ENCODE measurements at places on chromosomes 6 and 20.

DNA sequence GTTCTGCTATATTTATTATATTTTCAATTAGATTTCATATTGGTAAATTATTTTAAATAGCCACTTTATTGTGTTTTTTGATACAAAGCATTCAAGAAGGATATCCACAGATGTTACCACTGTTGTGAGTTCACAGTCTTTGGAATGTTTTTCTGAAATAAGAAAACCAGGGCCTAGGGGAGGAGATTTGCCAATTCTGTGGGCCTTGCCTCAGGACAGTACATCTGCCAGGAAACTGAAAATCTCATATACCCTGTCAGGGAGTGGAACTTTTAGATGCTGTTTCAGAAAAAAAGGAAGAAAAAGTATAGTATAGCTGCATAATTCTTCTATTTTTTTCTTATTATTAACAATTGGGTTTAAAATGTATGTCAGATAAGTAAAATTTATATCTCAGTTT is 995.9 kb upstream of the ADGRB3 start:
- DNase-seq: no peak

GRCh38 chr20:434221-434620 is 26.1 kb downstream of the RBCK1 start:
- no peak for DNase-seq

DNA sequence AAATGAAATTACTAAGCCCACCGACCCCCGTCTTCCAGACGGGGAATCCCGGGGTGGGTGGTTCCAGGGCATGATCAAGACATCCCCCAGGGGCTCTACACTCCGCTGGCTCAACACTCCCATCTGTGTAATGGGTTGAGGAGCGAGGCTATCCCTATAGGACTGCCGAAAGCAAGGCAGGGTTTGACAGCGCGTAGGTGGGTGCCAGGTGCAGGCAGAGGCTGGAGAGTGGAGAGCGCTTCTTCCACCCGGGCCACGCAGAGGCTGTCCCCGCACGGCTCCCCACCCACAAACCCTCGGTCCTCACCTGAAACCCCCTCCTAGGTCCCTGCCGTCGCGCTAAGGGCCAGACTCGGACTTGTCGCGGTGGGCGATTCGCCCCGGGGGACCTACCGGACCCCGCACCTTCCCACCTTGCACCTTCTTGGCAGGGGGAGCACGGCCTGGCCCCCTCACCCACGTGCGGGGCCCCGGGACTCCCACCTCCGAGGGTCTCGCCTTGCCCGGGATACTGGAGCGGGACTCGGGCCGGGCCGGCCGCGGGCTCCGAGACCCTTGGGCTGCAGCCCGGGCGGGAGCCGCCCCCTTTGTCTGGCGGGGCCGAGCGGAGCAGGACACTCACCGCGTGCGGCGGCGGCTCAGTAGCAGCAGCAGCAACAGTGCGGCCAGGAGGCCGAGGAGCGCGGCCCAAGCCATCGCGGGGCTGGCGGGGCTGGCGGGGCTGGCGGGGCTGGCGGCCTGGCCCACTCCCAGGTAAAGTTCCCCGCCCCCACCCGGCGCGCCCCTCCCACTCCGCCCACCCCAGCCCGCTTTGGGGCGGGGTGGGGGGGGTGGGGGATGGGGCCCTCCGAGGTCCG is at the start of gene PTGIS:
PTGIS (minus strand) TSS at position 717 of the 857 bp plus-strand sequence; CDS start at position 696, 21 bp downstream.
- no peak for DNase-seq

- no peak for DNase-seq
These were observed 1.3 kb downstream of the NOTCH4 start for GRCh38 chr6:32222333-32223230.

DNA sequence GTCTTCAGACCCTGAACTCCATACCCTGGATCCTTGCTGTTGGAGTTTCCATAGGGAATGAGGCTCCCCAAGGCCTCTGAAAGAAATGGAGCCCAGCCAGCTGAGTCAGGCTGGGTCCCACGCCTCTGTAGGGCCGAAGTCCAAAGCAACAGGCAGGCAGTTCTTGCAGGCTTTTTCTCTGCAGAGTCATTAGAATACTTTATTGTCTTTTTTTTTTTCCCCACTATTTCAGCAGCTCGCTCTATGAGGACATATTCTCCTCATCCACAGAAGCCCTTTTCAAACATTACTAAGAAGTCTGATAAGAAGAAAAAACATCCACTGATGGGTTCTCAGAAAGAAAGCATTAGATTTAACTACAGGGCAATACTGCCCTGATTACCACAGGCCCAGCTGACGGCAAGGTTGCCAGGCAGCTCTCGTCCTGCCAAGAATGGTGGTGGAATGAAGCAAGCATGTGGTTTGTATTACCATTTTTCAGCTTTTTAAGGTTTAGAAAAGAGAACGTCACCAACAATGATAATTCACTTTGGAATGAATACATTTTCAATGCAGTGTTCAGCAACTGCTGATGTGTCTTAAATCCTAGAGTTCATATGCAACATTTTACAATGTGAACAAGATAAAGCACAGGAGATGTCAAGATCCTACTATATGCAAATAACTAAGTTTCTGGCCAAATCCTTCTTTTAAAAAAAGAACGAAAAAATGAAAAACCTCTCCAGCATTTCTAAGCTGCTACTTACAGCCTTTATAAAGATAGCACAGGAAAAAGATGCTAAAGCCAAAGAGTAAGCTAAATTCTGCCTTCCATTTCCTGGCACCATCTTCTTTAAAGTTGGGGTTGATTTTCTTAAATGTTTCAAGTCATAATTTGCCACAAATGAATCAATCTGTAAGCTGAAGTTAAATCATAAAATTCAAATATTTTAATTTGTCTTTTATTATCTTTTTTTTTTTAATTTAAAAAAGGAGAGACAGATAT is 223.6 kb upstream of the CITED2 start:
- peak; percentile 63 for DNase-seq

DNA sequence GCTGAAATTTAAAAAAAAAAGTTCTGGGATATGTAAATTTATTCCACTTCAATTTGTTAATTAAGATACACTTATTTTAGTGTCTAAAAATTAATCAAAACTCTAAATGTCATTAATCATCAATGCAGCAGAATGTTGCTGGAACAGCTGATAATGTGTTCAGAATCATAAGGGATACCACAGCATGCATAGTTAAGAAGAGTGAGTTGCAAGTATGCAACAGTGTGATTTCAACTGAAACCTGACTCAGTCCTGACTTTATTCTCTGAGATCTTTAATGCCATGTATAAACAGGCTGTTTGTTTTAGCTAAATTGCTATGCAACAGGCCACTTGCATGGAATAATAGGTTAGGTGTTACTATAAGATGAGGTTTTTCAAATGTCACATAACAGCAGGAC is 1.4 kb downstream of the GRIK2 start:
- no peak for DNase-seq

DNA sequence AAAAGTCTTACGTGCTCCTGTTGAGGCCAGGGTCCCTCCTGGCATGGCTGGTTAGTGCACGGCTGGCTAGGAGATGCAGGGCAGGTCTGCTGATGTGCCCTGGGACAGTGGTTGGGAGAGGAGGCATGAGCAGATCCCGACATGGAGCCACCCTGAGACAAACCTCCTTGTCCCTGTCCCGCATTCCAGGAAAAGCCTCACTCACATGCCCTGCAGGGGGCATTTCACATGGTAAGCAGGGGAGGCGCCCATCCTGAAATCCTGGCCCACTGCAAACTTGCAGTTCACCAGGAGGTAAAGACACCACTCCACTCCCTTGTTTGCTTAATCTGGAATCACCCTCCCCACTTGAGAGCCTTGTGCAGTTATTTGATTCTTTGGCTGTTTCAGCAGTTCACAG is 116.7 kb upstream of the SLC24A3 start:
- no peak for DNase-seq

DNA sequence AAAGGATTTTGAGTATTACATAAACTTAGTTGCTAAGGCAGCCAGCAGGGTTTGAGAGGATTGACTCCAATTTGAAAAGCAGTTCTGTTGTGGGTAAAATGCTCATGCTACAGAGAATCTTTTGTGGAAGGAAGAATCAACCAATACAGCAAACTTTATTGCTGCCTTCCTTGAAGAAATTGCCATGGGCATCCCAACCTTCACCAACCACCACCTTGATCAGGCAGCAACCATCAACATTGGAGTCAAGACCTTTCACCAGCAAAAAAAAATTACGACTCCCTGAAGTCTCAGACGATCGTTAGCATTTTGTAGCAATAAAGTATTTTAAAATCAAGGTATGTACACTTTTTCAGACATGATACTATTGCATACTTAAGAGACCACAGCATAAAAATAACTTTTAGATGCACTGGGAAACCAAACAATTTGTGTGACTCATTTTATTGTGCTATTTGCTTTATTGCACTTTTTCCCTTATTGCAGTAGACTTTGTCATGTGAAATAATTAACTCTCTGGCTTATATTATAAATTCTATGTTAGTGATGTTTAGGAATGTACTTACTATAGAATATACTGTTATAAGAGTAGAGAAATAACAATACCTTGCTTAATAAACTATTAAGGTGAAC is 390.8 kb downstream of the CDKAL1 start:
- DNase-seq: peak; percentile 18

DNA sequence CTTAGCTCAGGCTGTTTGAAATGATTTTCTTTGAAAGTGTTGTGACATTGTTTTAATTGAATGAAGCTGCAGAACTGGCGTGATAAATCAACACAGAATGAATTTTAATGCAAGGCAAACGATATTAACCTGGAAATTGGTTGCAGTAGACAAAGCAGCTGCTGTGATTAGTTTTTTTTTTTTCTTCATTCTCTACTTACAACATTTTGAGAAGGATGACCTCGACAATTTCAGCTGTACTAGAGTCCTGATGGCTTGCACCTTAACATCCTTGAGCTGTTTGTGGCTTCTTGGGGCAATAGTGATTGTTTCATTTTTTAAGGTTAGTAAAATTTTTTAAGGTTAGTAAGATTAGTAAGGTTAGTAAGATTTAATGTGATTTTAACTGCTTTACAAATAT is 54.2 kb downstream of the QKI start:
- no peak for DNase-seq

DNA sequence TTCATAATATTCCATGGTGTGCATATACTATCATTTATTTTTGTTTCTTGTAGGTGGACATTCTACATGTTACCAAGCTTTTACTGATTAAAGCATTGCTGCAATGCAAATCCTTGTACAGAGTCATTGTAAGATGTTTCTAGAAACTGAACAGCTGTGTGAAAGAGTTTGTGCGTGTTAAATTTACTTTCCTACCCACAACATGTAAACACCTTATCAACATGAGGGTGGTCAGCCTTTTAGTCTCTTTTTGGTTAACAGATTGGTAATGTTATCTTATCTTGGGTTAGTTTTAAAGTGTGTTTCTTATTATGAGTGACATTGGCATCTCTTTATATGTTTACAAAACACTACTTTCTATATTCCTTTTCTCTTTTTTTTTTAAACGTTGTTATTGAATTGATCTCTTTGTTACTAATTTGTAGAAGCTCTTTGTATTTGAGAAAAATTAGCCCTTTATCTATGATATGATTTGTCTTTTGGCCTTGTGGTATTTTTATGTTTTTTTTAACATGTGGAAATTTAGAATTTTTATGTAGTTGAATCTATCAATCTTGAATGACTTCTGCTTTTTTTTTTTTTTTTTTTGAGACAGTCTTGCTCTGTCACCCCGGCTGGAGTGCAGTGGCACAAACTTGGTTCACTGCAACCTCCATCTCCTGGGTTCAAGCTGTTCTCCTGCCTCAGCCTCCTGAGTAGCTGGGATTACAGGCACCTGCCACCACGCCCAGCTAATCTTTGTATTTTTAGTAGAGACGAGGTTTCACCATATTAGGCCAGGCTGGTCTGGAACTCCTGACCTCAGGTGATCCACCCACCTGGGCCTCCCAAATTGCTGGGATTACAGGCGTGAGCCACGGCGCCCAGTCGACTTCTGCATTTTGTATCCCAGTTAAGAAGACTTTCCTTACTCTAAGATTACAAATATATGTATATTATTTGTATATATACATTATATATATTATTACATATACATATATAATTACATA is 112.1 kb downstream of the TCP11 start:
- no peak for DNase-seq

- peak; percentile 9 for DNase-seq
These were observed 122.3 kb downstream of the QKI start for GRCh38 chr6:163536770-163537169.

DNA sequence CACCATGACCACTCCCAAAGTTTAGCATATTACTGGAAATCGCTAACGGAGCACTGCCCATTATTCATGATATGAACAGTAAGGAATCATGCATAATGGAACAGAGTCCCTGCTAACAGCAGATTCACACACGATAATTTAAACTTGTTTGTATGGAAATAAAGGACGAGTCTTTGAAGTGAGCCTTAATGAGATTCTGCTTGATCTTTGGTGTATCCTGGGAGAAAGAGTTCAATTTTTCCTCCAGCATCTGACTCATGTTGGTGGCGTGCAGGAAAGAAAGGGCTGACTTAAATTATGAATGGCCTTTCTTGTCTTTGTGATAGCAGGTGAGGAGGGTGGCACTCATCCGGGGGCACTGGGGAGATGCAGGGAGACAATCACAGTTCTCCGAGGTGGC is 194.6 kb downstream of the ZNF217 start:
- DNase-seq: peak; percentile 20

DNA sequence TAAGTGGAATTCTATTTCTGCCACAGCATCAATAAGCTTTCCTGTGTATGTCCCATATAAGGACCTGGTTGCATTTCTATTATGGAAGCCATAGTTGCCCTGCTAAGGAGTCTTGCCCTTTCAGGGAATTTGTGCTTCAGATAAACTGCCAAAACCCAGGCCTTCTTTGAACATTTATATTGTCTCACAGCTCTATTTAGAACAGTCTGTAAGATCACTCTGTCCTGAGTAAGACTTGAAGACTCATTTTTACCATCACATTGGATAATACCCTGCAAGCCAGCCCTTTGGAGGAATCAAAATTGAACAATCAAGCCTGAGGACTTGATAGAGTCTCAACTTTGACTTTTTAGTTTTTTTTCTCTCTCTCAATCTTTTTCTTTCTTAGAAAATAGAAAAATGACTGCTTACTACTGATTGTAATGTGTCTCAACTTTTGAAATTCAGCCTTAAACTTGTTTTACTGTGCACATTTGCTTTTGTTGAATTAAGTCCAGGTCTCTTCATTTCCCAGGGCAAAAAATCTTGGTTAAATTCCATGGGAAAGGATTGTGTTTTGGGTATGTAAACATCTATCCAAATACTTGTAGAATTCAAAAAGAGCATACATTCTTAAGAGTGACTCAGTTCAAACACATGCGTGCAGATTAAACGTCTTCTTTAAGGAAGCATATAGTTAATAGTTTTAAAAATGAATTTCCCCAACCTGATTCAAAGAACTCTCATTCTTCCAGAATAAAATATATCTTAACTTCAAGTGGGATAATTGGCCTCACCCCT is 91.2 kb downstream of the PLCB1 start:
- no peak for DNase-seq

DNA sequence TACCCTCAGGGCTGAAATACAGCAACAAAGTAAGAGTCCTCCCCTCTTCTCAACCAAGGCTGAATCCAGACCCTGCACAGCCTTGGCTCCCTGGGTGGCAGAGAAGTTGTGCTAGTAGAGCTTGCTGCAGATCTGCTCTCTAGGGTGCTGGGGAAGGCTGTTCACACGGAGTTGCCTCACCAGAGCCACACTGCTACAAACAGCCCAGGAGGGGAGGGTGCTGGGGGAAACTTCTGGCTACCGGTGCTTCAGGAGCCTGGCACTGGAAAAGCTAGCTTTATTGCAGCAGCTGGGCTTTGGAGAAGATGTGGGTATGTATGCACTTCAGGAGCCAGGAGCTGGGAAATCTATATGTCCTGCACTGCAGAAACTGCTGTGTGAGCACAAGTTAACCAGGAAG is 37.6 kb upstream of the SUPT3H start:
- no peak for DNase-seq

All from A172 (cell line).